ENCODE measurements at places on chromosomes 1 and 21. TPM values are rescaled to one million over a fixed set of nuclear protein-coding genes. Genes with fewer than 3 reads are reported as not detected.

GRCh38 chr21:41124641-41125201, 43.2 kb upstream of the BACE2 start:
- no peak for DNase-seq

DNA sequence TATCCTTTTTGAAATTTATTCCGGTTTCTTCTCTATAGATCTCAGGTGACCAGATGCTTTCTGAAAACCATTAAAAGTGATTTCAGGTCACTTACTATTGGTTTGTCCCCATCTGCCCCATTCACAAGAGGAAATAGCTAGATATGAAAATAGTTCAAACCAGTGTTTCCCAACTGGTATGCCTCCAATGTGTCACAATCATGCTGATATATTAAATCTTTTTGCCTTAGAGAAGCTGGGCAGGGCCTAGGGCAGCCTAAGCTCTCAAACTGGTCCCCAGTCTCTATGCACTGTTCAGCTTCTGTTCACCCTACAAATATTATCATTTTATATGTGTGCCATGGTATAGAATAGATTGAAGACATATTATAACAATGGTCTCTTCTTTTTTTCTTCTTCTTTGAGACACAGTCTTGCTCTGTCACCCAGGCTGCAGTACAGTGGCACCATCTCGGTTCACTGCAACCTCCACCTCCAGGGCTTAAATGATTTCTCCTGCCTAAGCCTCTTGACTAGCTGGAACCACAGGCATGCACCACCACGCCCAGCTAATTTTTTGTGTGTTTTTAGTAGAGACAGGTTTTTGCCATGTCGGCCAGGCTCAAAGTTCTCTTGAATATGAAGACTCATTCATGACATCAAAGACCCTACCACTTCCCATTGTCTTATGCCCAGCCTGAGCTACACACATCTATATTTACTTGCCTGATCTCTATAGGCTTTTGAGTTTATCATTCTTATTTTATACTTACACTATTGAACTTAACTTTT, 15.7 kb downstream of the PTPN22 start:
- DNase-seq = no peak

GRCh38 chr1:78237364-78237916, 191.7 kb downstream of the GIPC2 start:
- DNase-seq = no peak

- DNase-seq = no peak
Measured at GRCh38 chr1:180424848-180425457, 77.4 kb downstream of the ACBD6 start.

APOBEC4 gene
- not detected for total RNA-seq
